ENCODE measurements at places on chromosomes 5 and 9.

GRCh38 chr9:88996046-88996920, 5.0 kb downstream of the S1PR3 start:
- no peak for DNase-seq

DNA sequence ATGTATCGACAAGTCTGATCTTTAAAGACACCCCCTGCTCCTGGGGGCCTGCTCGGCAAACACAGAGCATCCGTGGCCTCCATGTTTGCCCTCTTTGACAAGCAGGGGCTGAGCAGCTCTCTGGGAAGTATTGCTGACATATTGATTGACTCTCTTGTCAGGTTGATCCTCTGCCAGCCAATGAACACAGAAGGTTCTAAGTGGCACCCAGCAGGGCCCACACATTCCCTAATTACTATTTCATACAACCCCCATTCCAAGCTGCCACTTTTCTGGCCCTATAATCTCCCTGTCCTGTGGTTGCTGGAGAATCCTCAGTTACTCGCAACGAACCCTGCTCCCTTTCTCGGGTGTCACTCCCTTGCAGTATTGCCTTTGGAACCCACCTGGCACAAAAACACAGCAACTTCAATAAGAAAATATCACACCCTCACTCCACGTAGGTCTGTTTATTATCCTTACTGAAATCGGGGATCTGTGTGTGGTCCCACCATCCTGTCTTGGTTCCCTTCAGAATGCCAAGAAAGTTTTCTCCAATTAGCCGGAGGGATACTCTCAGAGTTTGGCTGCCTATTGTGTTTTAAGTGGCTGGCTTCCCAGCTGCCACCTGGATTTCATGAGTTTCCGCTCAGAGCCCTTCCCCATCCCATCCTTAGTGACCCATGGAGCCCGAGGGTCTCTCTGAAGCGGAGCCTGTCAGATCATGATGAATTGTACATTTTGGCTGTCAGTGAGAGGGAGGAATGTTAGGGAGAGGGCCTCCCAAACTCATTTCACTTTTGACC, 249.0 kb upstream of the WWC1 start:
- no peak for DNase-seq

- DNase-seq = no peak
These were observed 206.1 kb upstream of the COX7C start for GRCh38 chr5:86411596-86411995.

- no peak for DNase-seq
These were observed 141.0 kb downstream of the PBX3 start for GRCh38 chr9:125888211-125888610.

DNA sequence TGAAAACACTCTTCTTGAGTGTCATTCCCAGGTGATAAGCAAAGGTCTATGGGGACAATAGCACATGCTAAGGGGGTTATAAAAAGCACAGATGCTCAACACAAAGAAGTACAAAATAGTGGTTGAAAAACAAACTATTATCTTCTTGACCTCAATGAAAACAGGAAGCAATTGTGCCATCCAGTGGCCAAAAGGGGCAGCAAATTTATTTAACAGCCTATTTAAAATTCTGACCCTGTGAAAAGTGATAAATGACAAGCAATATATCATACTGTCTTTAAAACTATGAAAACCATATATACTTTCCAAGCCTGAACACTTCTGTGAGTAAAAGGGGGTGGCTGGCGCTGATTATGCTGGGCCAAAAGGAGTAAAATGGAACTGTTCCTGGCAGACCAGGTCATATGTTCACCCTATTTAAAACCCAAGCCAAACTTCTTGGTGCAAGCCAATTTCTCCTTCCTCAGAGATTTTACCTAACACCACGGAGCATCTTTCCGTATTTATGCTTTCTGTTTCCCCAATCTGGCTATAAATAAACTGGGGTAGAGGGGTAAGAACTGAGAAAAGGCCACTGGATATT, 29.7 kb downstream of the TEX10 start:
- peak; percentile 35 for DNase-seq

GRCh38 chr9:4138180-4138579, 161.7 kb downstream of the GLIS3 start:
- DNase-seq = peak; percentile 27
